ENCODE measurements at places on chromosomes 7 and 10.

- DNase-seq, result no peak
Observed at GRCh38 chr10:98404571-98405359, 10.2 kb downstream of the PYROXD2 start.

DNA sequence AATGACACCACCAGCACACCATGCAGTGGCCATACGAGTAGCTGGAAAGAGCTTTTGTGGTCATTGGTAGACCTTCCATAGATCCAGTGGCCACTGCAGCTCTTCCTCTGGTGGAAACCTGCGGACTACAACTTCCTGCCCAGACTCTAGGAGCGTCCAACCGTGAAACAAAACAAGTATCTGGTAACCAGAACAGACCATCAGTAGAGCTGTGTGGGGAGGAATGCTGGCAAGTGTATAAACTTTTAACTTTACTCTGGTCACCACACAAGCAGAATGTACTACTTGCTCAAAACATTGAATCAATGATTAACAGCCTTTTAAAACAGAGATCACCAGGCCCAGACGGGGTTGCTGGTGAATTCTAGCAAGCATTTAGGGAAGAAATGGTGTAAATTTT, 154.7 kb upstream of the DGKB start:
- DNase-seq, result no peak

DNA sequence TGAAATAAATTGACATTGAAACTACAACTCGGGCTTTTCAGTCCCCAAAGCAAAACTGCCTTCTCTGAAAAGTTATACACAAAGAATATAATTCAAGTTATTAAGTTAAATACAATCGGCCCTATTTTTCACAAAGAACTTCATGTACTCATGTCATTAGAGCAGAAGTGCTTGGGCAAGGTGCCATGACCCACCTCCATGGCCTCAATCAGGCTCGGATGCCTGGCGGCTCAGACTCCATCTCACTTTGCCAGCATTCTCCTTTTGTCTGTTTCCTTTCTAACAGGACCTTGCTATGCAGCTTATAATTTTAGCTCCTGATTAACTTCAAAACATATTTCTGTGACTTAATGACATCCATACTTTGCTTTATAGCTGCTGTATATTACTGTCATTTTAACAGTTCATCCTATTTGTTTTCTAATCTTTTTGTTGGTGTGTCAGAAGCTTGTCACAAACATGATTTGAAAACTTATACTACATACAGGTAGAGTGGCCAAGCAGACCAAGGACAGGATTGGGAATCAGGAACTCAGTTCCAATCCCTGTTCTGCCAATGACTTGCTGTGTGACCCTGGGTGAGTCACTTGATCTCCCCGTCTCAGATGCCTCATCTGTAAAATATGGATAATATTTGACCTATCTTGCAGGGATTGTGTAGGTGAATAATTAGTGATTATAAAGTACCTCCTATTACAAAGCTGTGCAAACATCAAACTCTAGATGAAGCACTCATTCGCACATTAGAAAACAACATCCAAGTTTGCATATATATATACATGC, 60.8 kb upstream of the ITGA8 start:
- DNase-seq, result no peak

- DNase-seq, result no peak
Observed at GRCh38 chr7:153641199-153641598, 411.0 kb upstream of the DPP6 start.

- no peak for DNase-seq
Observed at GRCh38 chr7:18698258-18698734, 202.7 kb downstream of the HDAC9 start.

- DNase-seq, result no peak
Observed at GRCh38 chr10:12559578-12560178, 210.3 kb downstream of the CAMK1D start.

Measured in cardiac septum (tissue), 1 donor.